T-cell (primary cell): ENCODE measurements at places on chromosomes 2 and 18. TPM values are rescaled to one million over a fixed set of nuclear protein-coding genes. Genes with fewer than 3 reads are reported as not detected.

GRCh38 chr2:167787021-167787420 is 460.4 kb downstream of the STK39 start:
- DNase-seq = no peak
- H3K27ac ChIP-seq = no peak overlapping the region
- H3K4me3 ChIP-seq = no peak overlapping the region

HOXD11 gene
- total RNA-seq = not detected

OSR1 gene
- not detected for total RNA-seq

DNA sequence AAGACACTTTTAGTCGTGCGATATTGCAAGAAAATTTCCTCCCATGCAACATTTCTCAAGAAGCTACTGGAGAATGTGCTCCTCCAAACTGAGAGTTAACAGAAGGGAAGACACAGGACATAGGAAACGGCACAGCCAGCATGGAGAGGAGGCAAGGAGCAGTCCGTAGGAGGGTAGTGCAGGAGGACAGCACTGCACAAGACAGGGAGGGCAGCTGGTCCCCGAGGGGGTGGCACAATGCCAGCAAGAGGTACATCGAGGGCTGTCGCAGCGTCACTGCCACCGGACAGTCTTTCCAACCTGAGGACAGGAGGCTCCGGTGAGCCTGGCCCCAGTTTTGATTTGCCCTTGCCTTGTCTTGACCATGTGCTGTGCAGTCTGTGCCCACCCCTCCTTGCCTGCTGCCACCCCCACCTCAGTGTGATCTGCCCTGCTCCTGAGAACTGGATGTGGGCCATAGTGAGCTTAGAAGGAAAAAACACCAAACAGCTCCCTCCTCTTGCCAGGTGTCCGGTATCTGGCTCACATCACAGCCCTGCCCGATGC is 81.6 kb upstream of the LAPTM4A start:
- peaks cover 37% of the 10 kb centered on the region for H3K27me3 ChIP-seq
- H3K4me3 ChIP-seq = no peak overlapping the region
- no peak for DNase-seq

FBXO48 gene
- 4.5 TPM for total RNA-seq

CFC1 gene
- not detected for total RNA-seq
